Endothelial cell of umbilical vein (primary cell): ENCODE measurements at places on chromosomes 3 and 15.

GRCh38 chr15:100011235-100011634 lies 278.0 kb upstream of the LYSMD4 start:
- no peaks in the 10 kb centered on the region for H3K27me3 ChIP-seq
- no peak overlapping the region for H3K4me3 ChIP-seq
- H3K4me1 ChIP-seq = no peaks in the 10 kb centered on the region

DNA sequence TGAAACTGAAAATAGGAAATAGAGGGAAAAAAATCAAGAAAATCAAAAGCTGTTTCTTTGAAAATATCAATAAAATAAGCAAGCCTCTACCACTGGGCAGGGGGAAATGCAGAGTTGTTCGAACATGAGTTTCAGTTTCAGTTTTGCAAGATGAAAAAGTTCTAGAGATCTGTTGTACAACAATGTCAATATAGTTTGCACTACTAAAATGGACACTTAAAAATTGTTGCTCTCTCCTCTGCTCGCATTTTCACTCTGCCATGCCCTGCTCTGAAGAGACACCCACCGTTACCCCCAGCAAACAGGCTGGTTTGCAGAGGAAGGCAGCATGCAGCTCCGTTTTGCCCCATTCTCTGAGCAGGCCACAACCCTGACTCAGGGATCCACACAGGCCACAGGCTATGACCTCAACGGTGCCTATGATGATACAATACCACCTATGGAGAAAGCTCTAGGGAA lies 64.5 kb downstream of the ZNF148 start:
- DNase-seq = no peak
- H3K36me3 ChIP-seq = peaks cover 8% of the 10 kb centered on the region
- no peak overlapping the region for H3K27ac ChIP-seq
- no peak overlapping the region for H3K4me3 ChIP-seq

GRCh38 chr3:133563186-133563591 lies 10.3 kb upstream of the CDV3 start:
- H3K27me3 ChIP-seq = no peaks in the 10 kb centered on the region
- H3K27ac ChIP-seq = no peak overlapping the region
- peaks cover 3% of the 10 kb centered on the region for H3K4me1 ChIP-seq
- H3K4me3 ChIP-seq = no peak overlapping the region
- H3K36me3 ChIP-seq = no peaks in the 10 kb centered on the region
- DNase-seq = no peak

- no peak overlapping the region for H3K27ac ChIP-seq
- no peak for DNase-seq
These were observed 104.3 kb downstream of the ZNF280D start for GRCh38 chr15:56628893-56629532.

DNA sequence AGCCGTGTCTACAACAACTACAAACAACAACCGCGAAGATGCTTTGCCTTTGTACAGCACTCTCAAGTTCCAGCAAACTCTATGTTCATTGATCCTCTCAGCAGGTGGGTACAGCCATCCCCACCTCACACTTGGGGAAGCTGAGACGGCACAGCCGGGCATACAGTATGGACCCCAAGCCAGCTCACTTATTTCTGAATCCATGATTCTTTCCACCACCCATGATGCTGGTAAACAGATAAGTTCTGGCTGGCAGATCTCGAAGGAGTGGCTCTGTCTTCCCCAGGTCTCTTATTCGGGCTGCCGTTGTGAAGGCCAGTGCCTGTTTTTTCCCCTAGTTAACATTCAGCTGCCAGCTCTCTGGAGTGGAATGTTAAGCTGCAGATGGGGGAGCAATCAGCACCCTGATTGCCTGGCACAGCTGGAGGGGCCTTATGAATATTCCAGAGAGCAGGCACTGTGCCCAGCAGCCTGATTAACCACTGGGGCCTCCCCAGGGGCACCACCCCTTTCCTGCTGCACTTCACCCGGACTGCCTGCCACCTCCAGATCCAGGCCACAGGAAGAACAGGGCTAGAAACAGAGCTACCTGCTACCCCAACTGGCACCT lies 73.2 kb downstream of the CORO2B start:
- no peaks in the 10 kb centered on the region for H3K27me3 ChIP-seq
- no peak overlapping the region for H3K27ac ChIP-seq
- DNase-seq = no peak
- no peak overlapping the region for H3K4me3 ChIP-seq
- no peaks in the 10 kb centered on the region for H3K4me1 ChIP-seq

GRCh38 chr3:58350627-58351013 lies 17.9 kb downstream of the PXK start:
- no peak overlapping the region for H3K4me3 ChIP-seq
- no peak for DNase-seq
- peaks cover 2% of the 10 kb centered on the region for H3K36me3 ChIP-seq
- no peaks in the 10 kb centered on the region for H3K27me3 ChIP-seq

- H3K4me1 ChIP-seq = no peaks in the 10 kb centered on the region
- H3K36me3 ChIP-seq = no peaks in the 10 kb centered on the region
- no peak overlapping the region for H3K4me3 ChIP-seq
- H3K27me3 ChIP-seq = no peaks in the 10 kb centered on the region
- DNase-seq = no peak
- H3K27ac ChIP-seq = no peak overlapping the region
These were observed 79.3 kb downstream of the OTOL1 start for GRCh38 chr3:161575901-161576300.

GRCh38 chr3:55147856-55148720 lies 220.2 kb upstream of the LRTM1 start:
- H3K27ac ChIP-seq = no peak overlapping the region
- DNase-seq = no peak
- no peaks in the 10 kb centered on the region for H3K4me1 ChIP-seq
- no peaks in the 10 kb centered on the region for H3K27me3 ChIP-seq
- no peak overlapping the region for H3K4me3 ChIP-seq

- H3K36me3 ChIP-seq = no peaks in the 10 kb centered on the region
- H3K27me3 ChIP-seq = no peaks in the 10 kb centered on the region
- H3K4me3 ChIP-seq = no peak overlapping the region
- no peak overlapping the region for H3K27ac ChIP-seq
- H3K4me1 ChIP-seq = no peaks in the 10 kb centered on the region
These were observed 179.1 kb downstream of the NTRK3 start for GRCh38 chr15:88077296-88078020.

DNA sequence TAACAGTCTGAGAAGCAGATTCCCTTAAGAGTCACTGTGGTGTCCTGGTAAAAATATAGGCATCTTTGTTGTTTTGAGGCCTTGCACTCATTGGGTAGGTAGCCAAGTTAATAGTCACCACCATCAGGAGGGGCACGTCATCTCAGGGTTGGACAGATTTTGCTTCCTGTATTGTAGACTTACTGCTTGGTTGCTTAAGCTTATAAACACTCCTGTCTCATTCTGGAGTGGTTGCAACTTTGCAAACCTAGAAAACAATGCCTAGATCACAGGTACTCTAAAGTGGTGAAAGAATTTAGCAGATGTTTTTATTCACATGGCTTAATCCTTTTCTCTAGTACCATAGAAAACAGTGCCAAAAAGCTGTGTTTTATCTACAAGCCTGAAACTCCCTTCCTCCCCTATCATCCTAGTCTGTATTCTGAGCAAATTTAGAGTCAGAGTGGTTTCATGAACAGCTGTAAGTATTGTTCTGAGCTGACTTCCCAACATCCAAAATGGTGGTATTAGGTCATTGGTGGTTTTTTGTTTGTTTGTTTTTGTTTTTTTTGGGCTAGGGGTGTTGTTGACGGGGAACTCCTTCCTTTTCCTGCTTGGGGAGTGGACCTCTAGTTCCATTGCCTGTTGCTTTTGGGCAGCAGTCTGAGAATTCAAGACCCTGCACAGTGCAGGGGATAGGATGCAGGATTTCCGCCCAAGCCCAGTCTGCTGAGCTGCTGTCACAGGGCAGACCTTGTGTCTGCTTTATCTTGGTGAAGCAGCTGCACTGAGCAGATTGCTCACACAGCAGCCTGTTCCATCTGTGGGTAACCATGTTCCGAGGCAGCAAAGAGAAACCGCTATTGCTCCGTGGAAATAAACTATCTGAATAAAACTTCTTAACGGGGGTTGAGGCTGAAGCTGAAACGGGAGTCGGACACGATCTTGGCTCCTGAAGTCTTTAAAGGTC lies 202.0 kb downstream of the AKAP13 start:
- peaks cover 67% of the 10 kb centered on the region for H3K4me1 ChIP-seq
- peak; percentile 98 for DNase-seq
- H3K4me3 ChIP-seq = peak overlapping the region; percentile 20
- H3K27ac ChIP-seq = peak overlapping the region; percentile 91

- no peaks in the 10 kb centered on the region for H3K36me3 ChIP-seq
- DNase-seq = no peak
- no peak overlapping the region for H3K27ac ChIP-seq
- peaks cover 2% of the 10 kb centered on the region for H3K27me3 ChIP-seq
- H3K4me1 ChIP-seq = peaks cover 8% of the 10 kb centered on the region
- H3K4me3 ChIP-seq = no peak overlapping the region
These were observed 25.3 kb upstream of the CORO2B start for GRCh38 chr15:68553314-68553993.

- H3K36me3 ChIP-seq = no peaks in the 10 kb centered on the region
- no peaks in the 10 kb centered on the region for H3K27me3 ChIP-seq
- H3K4me1 ChIP-seq = peaks cover 12% of the 10 kb centered on the region
These were observed 44.9 kb upstream of the CTSH start for GRCh38 chr15:78989701-78990240.

DNA sequence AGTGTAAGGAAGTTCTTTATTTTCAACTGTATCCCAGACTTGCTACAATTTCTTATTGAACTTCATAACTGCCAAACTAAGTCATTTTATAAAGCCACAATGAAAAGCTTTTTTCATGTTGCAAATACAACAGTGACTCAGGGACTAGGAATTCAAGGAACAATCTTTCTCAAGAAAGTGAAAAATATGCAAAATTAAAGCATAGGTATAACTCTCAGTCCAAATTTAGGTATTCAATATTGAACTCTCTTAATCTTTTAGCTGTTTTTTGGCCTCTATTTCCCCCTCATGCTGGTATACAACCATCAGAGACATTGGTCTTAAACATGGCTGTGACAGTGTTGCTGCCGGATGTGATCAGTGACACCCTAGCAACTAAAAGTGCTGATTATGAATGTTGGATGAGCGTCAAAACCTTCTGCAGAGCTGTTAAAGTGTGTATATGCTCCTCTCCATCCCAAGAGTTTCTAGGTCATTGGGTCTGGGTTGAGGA lies 476.9 kb downstream of the ZNF385D start:
- no peaks in the 10 kb centered on the region for H3K36me3 ChIP-seq
- no peak overlapping the region for H3K4me3 ChIP-seq
- peak; percentile 15 for DNase-seq
- H3K27ac ChIP-seq = peak overlapping the region; percentile 50

- peaks cover 2% of the 10 kb centered on the region for H3K27me3 ChIP-seq
- peak; percentile 66 for DNase-seq
- H3K27ac ChIP-seq = no peak within 1 kb of the TSS
- peak within 1 kb of the TSS; percentile 23 for H3K4me3 ChIP-seq
- H3K36me3 ChIP-seq = no peaks in the 10 kb centered on the region
- no peaks in the 10 kb centered on the region for H3K4me1 ChIP-seq
These were observed at the start of gene GMNC for GRCh38 chr3:190862209-190863118. GMNC (minus strand) TSS chr3:190862694; CDS start chr3:190862615, 79 bp downstream.

DNA sequence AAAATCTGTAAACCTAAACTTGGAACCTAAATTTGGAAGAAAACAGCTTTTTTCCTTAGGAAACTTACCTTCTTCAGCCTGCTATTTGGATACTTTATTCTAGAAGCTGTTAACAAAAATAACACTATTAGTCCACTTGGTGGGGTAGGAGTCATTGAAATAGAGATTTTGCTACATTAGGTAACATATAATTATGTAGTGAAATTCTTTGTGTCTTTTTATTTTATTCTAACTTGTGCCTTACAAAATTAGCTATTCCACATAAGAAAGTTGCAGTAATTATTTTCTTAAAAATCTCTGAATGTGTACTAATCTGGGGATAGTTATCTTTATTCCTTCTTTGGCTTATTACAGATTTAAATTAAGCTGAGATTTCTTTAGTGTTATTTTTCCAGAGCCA lies 360.4 kb upstream of the ROBO2 start:
- H3K36me3 ChIP-seq = no peaks in the 10 kb centered on the region
- no peak for DNase-seq
- no peak overlapping the region for H3K27ac ChIP-seq
- H3K4me3 ChIP-seq = no peak overlapping the region
- H3K27me3 ChIP-seq = no peaks in the 10 kb centered on the region
- H3K4me1 ChIP-seq = no peaks in the 10 kb centered on the region

GRCh38 chr3:195105389-195105788 lies 165.6 kb downstream of the XXYLT1 start:
- no peaks in the 10 kb centered on the region for H3K27me3 ChIP-seq
- peak overlapping the region; percentile 96 for H3K27ac ChIP-seq
- peaks cover 6% of the 10 kb centered on the region for H3K36me3 ChIP-seq
- DNase-seq = peak; percentile 29

GRCh38 chr3:100159331-100160153 lies 45.2 kb upstream of the FILIP1L start:
- peak overlapping the region; percentile 75 for H3K27ac ChIP-seq
- no peaks in the 10 kb centered on the region for H3K27me3 ChIP-seq
- DNase-seq = peak; percentile 94
- H3K4me1 ChIP-seq = peaks cover 41% of the 10 kb centered on the region

- no peak overlapping the region for H3K27ac ChIP-seq
- H3K27me3 ChIP-seq = peaks cover 7% of the 10 kb centered on the region
- H3K4me1 ChIP-seq = no peaks in the 10 kb centered on the region
- no peaks in the 10 kb centered on the region for H3K36me3 ChIP-seq
- no peak overlapping the region for H3K4me3 ChIP-seq
These were observed 119.8 kb upstream of the CPNE4 start for GRCh38 chr3:132154619-132155018.

DNA sequence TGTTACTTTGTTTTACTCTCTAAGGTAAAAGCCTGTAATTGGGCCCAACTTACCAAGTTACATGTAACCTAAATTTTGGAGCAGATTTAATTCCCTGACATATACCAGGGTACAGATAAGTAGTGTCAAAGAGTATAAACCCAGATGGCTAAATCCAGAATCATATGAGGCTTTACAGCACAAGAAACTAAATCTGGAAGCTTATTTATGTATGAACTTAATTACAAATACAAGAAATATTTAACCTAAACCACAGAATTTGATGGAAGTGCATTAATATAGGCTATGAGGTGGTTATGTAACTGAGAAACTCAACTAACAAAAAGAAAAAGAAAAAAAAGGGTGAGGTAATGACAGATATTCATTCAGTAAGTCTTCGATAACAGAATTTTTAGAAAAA lies 930.2 kb upstream of the ALCAM start:
- DNase-seq = no peak
- no peaks in the 10 kb centered on the region for H3K36me3 ChIP-seq
- H3K4me1 ChIP-seq = no peaks in the 10 kb centered on the region
- H3K4me3 ChIP-seq = no peak overlapping the region
